Cardiac atrium fibroblast (primary cell): ENCODE measurements at places on chromosomes 3 and 15. TPM values are rescaled to one million over a fixed set of nuclear protein-coding genes. Genes with fewer than 3 reads are reported as not detected.

The HDGFL3 gene
- total RNA-seq = 14.6 and 15.2 TPM in 2 replicates

The GCSAM gene
- total RNA-seq = 0.81 TPM in 1 of 2 replicates, not detected in the other

The CCDC39 gene
- not detected in 2 replicates for total RNA-seq

The SNTN gene
- not detected in 2 replicates for total RNA-seq

The TMC3 gene
- total RNA-seq = 0.32 TPM in 1 of 2 replicates, not detected in the other

The CCDC54 gene
- total RNA-seq = not detected in 2 replicates

The PCBP4 gene
- 27.5 and 50.2 TPM in 2 replicates for total RNA-seq

The GNAT1 gene
- not detected in 2 replicates for total RNA-seq

The PLA2G4D gene
- not detected in 2 replicates for total RNA-seq

The PAQR9 gene
- not detected in 2 replicates for total RNA-seq

The DCBLD2 gene
- total RNA-seq = 57.2 and 123 TPM in 2 replicates

The GHRL gene
- total RNA-seq = not detected in 2 replicates

The SENP5 gene
- total RNA-seq = 18.8 and 21.8 TPM in 2 replicates

The EOGT gene
- total RNA-seq = 30.1 and 30.3 TPM in 2 replicates

The FSIP1 gene
- under 0.01 and 0.97 TPM in 2 replicates for total RNA-seq

The MOBP gene
- not detected in 2 replicates for total RNA-seq

The ALCAM gene
- total RNA-seq = 53.8 and 57.7 TPM in 2 replicates

The TEX55 gene
- total RNA-seq = not detected in 2 replicates

The CACNA2D3 gene
- total RNA-seq = 3.2 TPM in 2 replicates

The C3orf20 gene
- not detected in 2 replicates for total RNA-seq

The SCAMP2 gene
- total RNA-seq = 60.8 and 100 TPM in 2 replicates

The SI gene
- total RNA-seq = not detected in 2 replicates

The VEPH1 gene
- total RNA-seq = 29.1 and 29.3 TPM in 2 replicates

The UBA7 gene
- total RNA-seq = 21.7 and 27.5 TPM in 2 replicates

The ZNF80 gene
- not detected in 2 replicates for total RNA-seq

The ARL13B gene
- total RNA-seq = 11.6 and 14.9 TPM in 2 replicates

The CCDC12 gene
- total RNA-seq = 11.7 and 31.1 TPM in 2 replicates

The ILDR1 gene
- not detected in 2 replicates for total RNA-seq

The ZNF662 gene
- total RNA-seq = 0.32 and 0.36 TPM in 2 replicates

The P2RY14 gene
- not detected in 2 replicates for total RNA-seq

The USP13 gene
- total RNA-seq = 2.3 and 5.3 TPM in 2 replicates

The SH3BP5 gene
- 11.6 and 23.8 TPM in 2 replicates for total RNA-seq

The CATSPER2 gene
- total RNA-seq = under 0.01 TPM in 1 of 2 replicates, not detected in the other

The VIPR1 gene
- 8.5 and 16.8 TPM in 2 replicates for total RNA-seq

The ST3GAL6 gene
- total RNA-seq = 10.7 and 20.6 TPM in 2 replicates

The FOXB1 gene
- total RNA-seq = not detected in 2 replicates

The GHSR gene
- total RNA-seq = not detected in 2 replicates

The CRTC3 gene
- total RNA-seq = 19.1 and 20.6 TPM in 2 replicates

The FBXW12 gene
- total RNA-seq = not detected in 2 replicates

The CYP8B1 gene
- not detected in 2 replicates for total RNA-seq

The AKAP13 gene
- 47.7 and 55.4 TPM in 2 replicates for total RNA-seq

The BTD gene
- total RNA-seq = 19.0 and 35.3 TPM in 2 replicates

The UNC45A gene
- 27.8 and 45.8 TPM in 2 replicates for total RNA-seq

The CCDC51 gene
- 8.3 and 18.3 TPM in 2 replicates for total RNA-seq

The UQCRC1 gene
- total RNA-seq = 172 and 199 TPM in 2 replicates

The INKA1 gene
- total RNA-seq = 1.4 and 3.6 TPM in 2 replicates
